ENCODE measurements at places on chromosomes 16 and 17.

DNA sequence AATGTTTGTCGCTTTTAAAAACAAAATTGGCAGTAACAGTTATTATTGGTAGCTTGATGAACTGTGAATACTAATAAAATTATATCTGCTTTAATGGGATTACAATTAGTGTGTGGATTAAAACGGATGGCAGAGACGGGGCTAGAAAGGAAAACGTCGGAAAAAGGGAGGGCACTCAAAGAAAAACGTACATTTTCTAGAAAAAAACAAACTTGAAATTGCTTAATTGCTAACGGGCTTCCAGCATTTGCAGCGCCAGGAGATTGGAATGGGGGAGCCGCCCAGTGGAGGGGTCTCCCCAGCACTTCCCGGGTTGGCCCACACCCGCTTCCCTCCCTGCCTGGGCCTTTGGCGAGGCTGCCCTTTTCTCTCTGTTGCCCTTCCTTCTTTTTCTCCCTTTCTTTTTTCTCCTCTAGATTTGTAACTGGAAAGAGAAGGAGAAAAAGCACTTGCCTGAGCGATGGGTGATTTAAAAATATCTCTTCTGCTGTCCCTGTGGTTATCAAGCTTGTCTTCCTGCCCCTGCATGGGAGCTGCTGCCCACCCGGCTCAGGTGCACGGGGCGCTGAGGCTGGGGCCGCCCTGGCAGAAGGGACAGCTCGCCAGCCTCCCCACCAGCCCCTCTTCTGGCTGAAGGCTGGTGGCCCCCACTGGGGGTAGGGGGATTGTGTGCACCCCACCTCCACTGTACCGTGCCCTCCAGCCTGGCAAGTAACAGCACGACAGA lies 5.9 kb downstream of the BAHCC1 start:
- DNase-seq: no peak

DNA sequence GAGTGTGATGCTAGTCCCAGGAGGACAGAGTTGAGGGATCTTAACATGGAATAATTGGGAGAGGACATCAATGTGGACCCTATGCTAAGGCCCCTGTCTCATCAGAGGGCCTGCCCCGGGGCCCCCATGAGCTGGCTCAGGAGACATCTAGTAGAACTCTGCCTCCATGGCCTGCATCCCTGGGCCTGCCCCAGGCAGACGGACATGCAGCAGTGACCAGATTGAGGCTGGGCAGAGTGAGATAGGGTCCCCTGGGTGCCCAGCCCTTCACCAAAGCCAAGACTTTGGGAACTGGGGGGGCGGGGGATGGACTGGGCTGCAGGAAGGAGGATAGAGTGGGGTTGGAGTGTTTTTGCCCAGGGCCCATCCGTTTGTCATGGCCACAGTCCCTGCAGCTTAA lies 115.2 kb downstream of the CCDC182 start:
- DNase-seq: no peak

GRCh38 chr17:70320673-70321345 lies 151.5 kb downstream of the KCNJ2 start:
- DNase-seq: no peak

GRCh38 chr17:38440614-38441397 lies 12.5 kb downstream of the ARHGAP23 start:
- DNase-seq: no peak

GRCh38 chr17:4499431-4500190 lies 930 bp downstream of the SPNS2 start:
- peak; percentile 43 for DNase-seq

Data from CD4-positive, alpha-beta T cell treated with Interleukin-1 beta for 1 hour (primary cell).